ENCODE measurements at places on chromosomes 7 and 10.
A peak's percentile ranks its signal among the peaks of the same experiment; 100 is the strongest.

- peak; percentile 66 for DNase-seq
Measured at GRCh38 chr7:116271963-116272886, 61.9 kb downstream of the TES start.

- DNase-seq = no peak
Measured at GRCh38 chr10:66209025-66209424, 716.8 kb upstream of the LRRTM3 start.

DNA sequence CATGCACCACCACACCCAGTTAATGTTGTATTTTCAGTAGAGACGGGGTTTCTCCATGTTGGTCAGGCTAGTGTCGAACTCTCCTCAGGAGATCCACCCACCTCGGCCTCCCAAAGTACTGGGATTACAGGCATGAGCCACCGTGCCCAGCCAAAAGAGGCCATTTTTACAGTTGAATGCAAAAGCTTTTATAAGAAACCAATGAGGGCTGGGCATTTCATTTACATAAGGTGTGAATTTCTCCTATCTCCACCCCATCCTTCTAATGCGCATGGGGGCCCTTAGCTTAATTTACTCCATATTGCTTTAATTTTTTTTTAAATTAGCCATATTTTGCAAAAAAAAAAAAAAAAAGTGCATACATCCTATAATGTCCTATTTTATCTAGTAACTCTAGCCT, 25.1 kb upstream of the EIF4H start:
- DNase-seq = no peak

- DNase-seq = no peak
Measured at GRCh38 chr7:131231381-131232220, 96.1 kb upstream of the MKLN1 start.

DNA sequence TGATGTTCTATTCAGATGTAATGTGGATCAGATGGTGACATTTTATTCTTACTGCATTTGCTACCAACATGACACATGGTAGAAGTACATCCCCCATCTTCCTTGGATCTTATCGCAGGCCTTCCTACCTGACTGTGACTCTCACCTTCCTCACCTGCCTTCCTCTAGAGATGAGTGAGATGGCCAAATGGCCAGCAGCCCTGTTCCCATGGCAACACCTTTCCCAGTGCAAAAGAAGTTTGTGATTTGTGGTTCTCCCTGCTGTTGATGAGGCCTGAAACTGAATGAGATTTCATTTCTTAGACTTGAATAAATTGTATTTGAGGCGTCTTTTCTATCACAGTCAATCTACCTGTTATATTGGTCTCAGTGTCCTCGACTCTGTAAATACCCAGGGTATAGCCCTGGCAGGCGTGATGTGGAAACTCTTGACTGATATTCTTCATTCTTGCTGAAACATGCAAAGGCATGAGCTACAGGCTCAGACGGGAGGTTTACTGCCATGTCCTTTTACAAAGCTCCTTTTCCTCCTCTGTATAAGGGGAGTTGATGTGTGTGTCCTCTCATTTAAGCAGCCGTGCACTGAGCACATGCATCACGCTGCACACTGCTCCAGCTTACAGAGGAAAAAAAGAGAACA, 440.7 kb upstream of the AKR1E2 start:
- DNase-seq = no peak

Data from keratinocyte (primary cell).